ENCODE measurements at places on chromosomes 13 and 19. TPM values are rescaled to one million over a fixed set of nuclear protein-coding genes. Genes with fewer than 3 reads are reported as not detected.

DNA sequence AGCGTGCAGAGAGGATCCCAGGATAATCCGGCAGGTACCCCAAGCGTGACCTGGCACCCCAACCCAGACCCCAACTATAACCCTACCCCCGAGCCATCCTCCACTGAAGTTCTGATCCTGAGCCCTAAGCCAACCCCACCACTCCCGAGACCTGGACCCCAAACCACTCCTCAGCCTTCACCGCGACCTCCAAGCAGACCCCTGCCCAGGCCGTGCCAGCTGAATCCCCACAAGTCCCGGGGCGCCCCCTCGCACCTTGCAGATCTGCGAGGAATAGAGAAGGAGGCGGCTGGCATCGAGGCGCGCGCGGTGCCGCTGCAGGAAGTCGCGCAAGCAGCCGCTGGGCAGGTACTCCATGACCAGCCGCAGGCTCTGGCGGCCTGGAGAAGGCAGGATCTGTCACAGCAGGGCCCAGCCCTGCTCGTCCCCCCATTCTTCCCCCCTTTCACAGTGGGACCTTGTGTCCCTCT is 10.1 kb upstream of the INSL3 start:
- no peak for DNase-seq

Gene LGALS14
- total RNA-seq, result 0.14 TPM

DNA sequence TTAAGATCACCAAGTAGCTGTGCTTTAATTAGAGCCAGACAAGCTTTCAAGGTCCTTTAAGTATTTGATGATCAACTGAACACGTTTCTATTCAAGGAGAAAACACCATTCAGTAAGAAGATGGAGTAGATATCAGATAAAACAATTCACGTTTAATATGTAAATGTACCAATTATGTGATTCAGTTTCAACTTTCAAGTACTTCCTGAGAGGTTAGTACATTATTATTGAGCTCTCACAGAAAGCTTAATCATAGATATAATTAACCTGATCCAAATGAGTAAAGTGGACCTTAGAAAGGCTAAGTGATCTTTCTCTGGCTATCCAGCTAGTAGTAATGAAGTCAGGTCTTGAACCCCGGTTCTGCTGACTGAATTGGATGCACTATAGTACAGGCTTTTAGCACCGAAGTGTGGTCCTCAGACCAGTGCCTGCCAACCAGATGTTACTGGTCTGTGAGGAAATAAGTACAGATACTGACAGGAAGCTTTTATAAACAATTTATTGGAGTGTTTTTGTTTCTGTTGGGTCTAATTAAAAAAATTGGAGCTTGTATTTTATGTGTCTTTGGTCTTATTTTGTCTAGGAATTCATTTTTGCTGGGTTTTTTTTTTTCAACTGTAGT is 10.2 kb downstream of the CLN5 start:
- no peak for DNase-seq

DNA sequence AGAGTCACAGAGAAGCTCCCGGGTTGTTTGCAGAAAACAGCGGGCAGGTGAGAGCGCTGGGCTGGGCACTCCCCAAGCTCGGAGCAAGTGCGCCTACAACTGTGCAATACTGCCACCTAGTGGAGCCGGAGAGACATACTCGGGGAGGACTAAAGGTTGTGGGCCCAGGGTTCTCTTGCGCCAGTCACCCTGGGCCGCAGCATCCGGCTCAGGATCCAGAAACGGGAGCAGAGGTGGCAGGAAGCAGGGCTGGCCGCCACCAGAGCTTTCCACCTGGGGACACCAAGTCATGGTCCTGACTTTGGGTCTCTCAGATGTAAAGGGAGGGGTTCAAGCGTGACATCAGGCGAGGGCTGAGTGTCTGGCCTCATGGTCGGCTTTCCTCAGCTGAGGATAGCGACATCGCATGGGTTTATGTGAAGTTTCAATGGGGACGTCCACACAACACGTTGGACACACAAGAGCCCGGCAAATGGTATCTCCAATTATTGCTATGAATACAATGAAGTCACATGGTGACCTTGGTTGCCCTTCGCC is 11.2 kb upstream of the KLK4 start:
- DNase-seq, result peak; percentile 30

DNA sequence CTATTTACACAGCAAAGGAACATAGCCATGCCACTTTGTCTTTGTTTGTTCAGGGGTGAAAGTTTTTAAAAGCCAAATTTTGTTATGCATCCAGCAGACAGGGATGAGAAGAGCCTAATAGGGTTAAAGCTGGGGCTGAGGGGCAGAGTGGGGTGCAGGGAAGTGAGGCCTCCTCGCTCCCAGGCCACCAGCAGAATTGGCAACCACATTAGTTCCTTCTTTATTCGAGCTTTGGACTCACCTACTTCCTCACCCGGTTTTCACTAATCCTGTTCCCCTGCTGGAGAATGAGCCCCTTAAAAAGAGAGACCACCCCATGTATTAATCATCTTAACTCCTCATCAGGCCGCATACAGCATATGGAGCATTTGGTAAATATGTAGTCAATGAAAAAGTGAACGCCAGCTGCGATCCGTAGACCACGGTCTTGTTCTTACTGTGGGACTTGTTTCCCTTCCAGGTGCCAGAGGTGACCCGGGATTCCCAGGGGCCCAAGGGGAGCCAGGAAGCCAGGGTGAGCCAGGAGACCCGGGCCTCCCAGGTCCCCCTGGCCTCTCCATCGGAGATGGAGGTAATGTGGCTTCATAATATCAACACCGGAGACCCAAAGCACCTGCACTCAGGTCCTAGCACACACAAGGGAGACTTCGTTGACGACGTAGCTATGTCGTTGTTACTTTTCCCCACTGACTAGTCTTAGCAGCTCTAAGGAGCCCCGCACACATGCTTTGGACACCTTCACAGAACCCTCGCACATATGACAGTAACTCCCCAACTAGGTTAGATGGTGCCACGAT is 112.1 kb downstream of the RAB20 start:
- DNase-seq, result no peak

- DNase-seq, result no peak
These were observed 134.0 kb downstream of the KCNRG start for GRCh38 chr13:50149214-50149613.

DNA sequence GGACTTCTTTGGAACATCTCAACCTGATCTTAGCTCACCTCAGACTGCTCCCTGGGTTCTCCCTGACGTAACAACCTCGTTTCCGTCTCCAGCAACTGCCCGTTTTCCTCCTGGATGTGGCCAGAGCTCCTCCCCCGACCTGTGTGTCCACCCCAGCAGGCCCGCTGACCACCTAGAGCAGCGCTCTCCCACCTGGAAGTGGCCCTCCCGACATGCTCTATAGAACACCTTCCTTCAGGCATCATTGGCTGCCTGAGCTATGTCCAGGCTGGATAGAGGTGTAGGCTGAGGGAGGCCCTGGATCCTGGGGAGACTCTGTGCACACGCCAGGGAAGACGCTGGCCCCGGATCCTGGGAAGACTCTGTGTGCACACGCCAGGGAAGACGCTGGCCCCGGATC is 81.3 kb downstream of the TEX29 start:
- no peak for DNase-seq

Gene NXNL1
- not detected for total RNA-seq

GRCh38 chr13:40442826-40443225 is 223.6 kb downstream of the FOXO1 start:
- DNase-seq, result no peak

DNA sequence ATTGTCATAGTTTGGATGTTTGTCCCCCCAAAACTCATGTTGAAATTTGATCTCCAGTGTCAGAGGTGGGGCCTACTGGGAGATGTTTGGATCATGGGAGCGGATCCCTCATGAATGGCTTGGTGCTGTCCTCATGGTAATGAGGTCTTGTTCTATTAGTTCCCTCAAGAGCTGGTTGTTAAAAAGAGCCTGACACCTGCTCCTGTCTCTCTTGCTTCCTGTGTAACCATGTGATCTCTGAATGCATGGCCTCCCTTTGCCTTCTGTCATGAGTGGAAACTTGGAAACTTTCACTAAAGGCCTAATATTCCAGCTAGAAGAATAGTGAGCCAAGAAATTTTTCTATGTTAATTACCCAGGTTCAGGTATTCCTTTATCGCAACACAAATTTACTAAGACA is 311.4 kb upstream of the ATXN8OS start:
- DNase-seq, result no peak

GRCh38 chr19:50460161-50460765 is 16.0 kb upstream of the EMC10 start:
- DNase-seq, result no peak

DNA sequence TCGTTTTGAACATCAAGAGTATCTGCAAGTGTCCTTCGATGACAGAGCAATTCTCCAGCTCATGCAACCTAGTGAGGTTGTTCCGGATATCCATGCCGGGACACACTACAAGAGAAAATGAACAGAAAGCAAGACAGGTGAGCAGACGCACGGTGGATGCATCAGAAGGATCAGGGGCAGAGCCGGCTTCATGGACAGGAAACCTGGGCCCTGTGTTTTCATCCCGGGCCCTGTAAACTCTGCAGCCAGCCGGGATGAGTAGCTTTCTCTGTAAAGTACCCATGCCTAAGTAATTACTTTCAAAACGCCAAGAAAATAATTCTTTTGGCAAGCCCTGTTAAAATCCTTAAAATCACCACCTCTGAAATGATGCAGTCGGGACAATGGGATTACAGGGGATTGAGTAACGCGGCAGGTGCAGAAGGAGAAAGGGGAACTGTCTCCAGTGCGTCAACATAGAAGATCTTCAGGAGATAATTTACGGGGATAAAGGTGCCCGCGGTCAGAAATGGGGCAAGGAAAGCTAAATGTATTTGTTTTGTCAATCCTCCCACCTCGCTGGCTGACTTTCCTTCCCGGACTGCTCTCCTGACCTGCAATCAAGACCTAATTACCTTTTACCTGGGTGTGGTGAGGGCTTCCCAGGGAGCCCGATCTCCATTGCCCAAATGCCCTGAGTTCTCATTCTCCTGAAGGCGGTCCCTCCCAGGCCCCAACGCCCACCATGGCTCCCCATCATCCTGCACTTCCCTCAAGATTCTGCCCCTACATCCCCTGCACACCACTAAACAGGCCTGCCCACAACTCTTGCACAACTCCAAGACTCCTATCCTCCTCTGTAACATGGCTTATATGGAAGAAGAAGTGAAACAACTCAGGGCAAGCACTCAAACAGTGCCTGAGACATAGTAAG is 26.2 kb downstream of the INSR start:
- DNase-seq, result no peak

GRCh38 chr19:17347361-17347760 is 10.0 kb downstream of the GTPBP3 start:
- no peak for DNase-seq

DNA sequence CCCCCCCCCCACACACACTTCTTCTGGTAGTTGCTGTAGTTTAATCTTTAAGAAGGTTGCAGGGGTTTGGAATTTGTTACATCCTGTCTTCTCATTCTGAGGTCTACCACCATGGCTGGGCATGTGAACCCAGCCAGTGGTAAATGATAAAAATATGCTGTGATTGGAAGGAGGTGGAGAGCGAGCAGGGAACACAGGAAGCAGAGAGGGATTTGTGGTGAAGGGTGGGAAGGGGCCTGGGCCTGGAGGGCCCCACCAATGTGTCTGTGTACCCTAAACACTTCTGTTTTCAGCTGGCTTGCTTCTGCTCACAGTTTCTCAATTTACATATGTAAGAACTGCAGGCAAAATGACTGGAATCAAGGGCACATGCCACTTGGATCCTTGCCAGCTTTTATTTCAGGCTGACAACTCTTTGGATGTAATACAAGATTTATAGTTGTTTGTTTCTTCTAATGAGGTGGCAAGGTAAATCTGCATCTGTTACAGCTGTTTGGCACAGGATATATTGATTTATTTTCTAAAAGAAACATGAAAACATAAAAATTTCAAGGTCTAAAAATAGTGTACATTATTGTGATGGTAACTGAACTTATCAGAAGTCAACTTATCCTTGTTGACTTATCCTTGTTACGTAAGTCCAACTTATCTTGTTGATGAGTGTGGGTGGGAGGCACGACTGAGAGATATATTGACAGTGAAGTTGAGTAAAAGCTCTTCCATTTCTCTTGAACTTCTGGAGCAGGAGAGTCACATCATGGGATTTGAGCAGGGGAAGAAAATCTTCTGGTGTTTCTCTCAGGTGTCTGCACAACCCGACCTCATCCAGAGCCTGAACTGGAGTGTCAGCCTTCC is 313.2 kb downstream of the SHISA2 start:
- peak; percentile 11 for DNase-seq

- peak; percentile 88 for DNase-seq
These were observed 3.6 kb upstream of the REXO1 start for GRCh38 chr19:1851654-1852580.

- DNase-seq, result no peak
These were observed 262.8 kb upstream of the RFC3 start for GRCh38 chr13:33554919-33555791.

GRCh38 chr19:2491130-2491801 is 15.3 kb downstream of the GADD45B start:
- no peak for DNase-seq

GRCh38 chr13:33256148-33256840 is 29.3 kb downstream of the STARD13 start:
- DNase-seq, result no peak

DNA sequence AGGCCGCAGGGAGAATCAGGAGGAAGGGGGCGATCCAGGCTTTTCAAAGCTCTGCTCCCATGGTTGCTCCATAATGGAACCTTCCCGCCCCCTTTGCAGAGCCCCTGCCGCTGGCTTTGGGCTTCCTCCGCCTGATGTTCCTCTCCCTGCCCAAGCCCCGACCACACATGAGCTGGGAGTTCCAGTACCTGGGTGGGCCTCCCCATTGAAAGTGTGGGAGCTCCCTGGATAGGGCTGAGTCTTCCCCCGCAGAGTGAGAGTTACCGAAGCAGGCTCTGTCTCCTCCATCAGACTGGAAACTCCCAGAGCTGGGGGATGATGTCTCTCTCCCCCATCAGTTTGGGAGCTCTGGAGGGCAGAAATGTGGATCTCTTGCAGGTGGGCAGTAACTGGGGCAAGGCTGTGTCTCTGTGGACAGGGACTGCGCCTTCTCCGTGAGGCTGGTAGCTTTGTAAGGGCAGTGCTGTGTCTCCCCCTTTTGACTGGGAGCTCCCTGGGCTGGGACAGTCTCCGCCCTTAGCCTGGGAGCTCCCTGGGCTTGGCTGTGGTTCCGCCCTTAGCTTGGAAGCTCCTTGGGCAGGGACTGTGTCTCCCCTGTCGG is 722 bp downstream of the DCAF15 start:
- DNase-seq, result no peak

Gene SPINT2
- total RNA-seq, result 107 TPM

GRCh38 chr19:20423381-20424197 is 142.0 kb downstream of the ZNF737 start:
- DNase-seq, result peak; percentile 50

DNA sequence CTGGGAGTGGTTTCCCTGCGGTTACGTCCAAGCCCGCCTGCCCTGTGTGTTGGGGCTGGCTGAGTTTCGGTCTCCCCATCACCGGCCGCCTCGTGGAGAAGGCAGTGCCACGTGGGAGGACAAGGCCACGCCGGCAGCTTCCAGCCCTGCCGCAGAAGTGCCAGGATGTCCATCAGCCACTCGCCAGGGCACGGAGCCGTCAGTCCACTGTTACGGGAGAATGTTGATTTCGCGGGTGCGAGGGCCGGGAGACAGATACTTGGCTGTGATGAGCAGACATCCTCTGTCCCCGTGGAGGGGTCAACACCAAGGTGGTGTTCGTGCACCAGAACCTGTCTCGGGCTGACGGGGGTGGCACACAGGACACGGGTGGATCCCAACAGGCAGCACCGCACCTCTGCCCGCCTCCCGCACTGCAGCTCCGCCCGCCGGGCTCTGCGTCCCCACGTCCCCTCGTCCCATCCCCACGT is 86.4 kb upstream of the MCF2L start:
- no peak for DNase-seq

Gene CCL25
- total RNA-seq, result 287 TPM

Data from thymus (tissue), 14 donors.